Osteoblast (primary cell): ENCODE measurements at places on chromosomes 4 and X. TPM values are rescaled to one million over a fixed set of nuclear protein-coding genes. Genes with fewer than 3 reads are reported as not detected.
A peak's percentile ranks its signal among the peaks of the same experiment; 100 is the strongest.

DNA sequence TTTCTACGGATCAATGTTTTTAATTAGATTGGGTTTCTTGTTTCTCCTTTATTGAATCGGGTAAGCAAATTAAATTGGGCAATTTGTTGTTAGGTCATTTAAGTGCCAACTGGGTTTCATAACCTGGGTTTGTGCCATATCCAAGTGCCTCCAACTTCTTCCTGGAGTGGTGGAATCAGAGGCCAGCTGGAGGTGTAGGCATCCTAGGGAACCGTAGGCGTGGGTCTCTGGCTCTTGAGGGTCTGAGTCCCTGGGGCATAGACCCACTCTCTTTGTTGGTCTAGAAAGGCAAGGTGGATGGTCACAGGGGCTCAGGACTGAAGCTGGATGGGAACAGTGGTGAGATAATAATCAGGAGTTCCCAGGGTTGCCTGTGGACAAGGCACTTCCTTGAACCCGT lies 18.3 kb downstream of the CNGA2 start:
- DNase-seq = peak; percentile 72

GRCh38 chr4:123674762-123675465 lies 278.3 kb downstream of the SPRY1 start:
- no peak for DNase-seq

GRCh38 chrX:19827088-19827487 lies 60.3 kb downstream of the SH3KBP1 start:
- DNase-seq = no peak

DNA sequence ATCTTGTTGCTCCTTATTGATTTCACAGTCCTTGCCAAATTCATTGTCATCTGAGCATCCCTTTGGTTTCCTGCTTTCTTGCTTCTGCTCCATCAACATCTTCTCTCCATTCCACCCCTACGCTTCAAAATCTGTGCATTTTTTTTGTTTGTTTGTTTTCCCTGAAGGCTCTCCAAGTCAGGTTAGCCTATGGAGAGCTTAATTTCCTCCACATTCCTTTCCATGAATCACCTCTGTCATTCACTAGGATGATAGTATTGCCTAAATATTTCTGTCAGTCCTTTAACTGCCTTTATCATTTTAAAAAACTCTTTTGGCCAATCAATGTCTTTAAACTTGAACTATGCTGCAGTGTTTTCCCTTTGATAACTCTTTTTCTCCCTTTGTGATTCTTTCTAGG lies 67.7 kb downstream of the PPARGC1A start:
- DNase-seq = no peak

- no peak for DNase-seq
Measured at GRCh38 chr4:143262838-143263237, 73.8 kb upstream of the GAB1 start.

- DNase-seq = peak; percentile 36
Measured at GRCh38 chr4:51943221-51943620, 76.9 kb downstream of the LRRC66 start.

GRCh38 chrX:100743009-100743607 lies 11.2 kb upstream of the SYTL4 start:
- DNase-seq = no peak

DNA sequence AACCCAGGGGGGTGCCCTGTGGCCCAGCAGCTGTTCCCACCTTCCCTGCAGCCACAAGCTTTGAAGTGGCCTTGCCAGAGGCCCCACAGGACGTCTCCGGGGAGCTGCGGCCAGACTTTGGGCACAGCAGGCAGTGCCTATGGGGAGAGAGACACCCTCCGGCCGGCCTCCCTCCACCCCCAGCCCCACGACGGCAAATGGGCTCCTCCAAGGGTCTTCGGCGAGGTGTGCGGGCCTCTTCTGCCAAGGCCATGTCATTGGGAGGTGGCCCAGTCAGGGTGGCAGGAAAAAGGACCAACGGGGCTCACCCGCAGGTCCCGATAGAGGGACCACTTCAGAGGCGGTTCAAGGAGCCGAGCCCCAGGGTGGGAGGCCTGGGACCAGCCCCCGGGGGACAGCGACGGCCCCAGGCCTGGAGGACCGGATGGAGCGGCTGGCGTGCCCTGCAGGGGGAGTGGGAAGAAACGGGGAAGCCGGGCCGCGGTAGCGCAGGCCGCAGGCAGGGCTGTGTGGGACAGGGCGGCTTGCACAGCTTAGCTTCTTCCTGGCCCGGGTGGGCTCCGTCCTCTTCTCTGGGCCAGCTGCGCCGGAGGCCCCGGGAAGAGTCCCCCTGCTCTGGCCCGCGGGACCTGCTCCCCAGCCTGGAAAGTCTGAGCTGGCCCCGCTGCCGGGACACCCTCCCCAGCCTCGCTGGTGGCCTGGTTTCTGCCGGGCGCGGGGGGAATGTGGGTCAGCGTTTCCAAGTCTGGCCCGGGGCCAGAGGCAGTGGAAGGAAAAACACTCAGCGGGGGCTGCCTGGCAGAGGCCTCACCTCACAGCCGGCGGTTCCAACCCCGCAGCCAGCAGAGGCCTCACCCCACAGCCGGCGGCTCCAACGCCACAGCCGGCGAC lies 21.9 kb upstream of the SPON2 start:
- peak; percentile 96 for DNase-seq

DNA sequence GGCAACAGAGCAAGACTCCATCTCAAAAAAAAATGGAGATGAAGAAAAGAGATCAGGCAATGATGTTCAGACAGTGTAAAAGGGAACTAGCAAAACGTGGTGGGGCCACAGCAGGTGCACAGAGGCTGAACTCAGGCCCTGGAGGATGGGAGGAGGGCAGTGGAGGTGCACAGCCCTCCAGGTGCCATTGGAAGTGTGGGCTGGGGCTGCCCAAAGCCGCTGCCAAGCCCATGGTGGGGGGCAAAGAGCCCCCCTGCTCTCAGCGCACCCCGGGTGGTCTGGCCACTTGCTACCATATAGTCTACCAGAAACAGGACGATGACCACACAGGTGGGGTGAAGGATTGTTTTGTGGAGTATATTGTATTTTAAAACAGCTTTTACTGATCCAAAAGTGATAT lies 7.1 kb downstream of the TMEM271 start:
- DNase-seq = peak; percentile 52

- DNase-seq = peak; percentile 21
Measured at GRCh38 chrX:152170621-152171020, 32.2 kb upstream of the MAGEA10 start.

- no peak for DNase-seq
Measured at GRCh38 chr4:36237366-36238313, 6.7 kb downstream of the ARAP2 start.

DNA sequence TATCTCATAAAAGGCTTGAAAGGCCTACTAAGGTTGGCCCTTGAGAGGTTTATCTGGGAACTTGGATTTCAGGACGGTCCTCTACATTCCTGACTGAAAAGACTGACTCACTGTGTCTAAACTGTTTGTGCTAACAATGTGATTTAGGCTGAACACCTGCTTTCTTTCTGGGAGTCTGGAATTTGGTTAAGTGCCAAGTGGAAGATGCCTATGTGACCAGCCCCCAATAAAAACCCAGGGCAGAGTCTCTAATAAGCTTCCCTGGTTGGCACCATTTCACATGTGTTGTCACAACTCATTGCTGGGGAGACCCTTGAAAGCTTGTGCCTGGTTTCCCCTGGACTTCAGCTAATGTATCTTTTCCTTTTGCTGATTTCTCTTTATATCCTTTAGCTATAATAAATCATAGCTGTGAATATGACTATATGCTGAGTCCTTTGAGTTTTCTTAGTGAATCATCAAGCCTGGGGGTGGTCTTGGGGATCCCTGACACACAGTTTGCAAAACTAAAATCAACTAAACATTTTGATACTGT lies 55.1 kb downstream of the GPR82 start:
- DNase-seq = no peak

DNA sequence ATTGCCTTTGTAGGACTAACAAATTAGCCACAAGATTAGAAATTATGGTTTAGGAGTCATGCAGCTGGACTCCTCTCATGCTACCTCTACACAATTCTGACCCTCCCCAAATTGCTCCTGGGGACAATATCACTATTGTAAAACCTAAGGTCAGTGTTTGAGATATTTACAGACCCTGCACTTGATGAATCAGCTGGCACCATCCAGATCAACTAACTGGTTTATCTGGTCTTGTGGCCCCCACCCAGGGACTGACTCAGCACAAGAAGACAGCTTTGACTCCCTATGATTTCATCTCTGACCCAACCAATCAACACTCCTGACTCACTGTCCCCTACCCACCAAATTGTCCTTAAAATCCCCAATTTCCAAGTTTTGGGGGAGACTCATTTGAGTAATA lies 192.4 kb downstream of the STPG2 start:
- no peak for DNase-seq

- peak; percentile 4 for DNase-seq
Measured at GRCh38 chr4:188975271-188975670, 836.0 kb downstream of the TRIML1 start.

- no peak for DNase-seq
Measured at GRCh38 chrX:41720125-41720779, 3.7 kb upstream of the GPR82 start.

GRCh38 chr4:2833671-2834000 lies 10.0 kb upstream of the ADD1 start:
- DNase-seq = peak; percentile 53

DNA sequence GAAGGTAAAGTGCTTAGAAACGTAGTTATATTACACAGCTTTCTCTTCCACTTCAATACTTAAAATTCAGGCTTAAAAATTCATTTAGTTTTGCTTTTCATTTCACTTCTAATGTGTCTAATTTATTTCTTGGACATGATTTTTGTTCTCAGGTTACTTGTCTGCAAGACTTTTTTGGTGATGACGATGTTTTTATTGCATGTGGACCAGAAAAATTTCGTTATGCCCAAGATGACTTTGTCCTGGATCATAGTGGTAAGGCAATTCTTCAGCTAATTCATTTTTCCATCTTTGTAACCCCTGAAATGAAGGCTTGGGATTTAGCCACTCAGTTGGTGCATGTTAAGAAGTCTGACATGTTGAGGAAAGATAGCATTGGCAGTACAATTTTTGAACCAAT lies 114.7 kb downstream of the DCLK2 start:
- DNase-seq = no peak

DNA sequence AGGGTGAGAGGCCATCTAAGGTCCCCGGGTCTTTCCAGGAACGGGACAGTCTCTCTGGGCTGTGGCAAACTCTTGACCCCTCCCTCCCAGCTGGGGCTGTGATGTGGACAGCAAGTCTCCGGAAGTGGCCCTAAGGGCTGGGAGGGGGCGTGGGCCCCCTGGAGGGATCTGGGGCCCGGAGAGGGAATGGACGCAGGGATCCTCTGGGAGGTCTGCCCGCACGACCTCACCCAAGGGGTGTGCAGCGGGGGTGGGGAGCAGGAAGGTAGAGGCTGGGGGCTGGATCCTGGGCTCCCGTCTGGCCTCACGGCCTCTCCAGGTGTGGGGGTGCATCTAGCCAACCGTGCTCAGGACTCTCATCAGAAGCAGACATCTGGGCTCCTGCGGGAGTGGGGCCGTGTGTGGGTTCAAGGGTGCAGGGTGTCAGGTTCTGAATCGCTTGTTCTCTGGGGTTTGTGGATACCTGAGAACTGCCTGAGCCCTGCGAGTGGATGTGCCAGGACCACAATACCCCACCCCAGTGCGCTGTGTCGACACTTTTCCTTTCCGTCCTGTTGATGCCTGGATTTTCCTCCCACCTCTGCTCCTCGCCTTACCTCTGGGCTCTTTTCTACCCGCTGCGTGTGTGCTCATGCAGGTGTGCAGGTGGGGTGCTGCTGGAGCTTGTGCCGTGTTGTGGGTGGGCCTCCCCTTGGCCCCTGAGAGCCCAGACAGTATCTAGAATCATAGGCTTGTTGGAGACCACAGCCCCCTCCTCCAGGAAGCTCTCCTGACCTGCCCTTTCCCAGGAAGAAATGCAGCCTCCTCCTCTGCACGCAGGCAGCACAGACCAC lies 915 bp downstream of the CPZ start:
- peak; percentile 81 for DNase-seq

DNA sequence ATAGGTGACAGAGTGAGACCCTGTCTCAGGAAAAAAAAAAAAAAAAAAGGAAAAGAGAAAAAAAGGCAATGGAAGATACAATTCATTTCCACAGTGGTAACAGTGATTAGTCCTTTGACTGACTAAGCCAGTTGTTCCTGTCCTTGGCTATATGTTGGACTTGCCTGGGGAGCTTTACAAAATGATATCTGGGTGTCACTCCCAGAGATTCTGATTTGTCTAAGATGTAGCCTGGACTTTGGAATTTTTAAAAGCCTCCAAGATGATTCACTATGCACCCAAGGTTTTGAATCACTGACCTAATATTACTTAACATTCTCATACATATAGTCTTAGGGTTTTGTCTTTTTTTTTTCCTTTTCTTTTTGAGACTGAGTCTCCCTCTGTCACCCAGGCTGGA lies 16.9 kb downstream of the HELQ start:
- DNase-seq = no peak

GRCh38 chr4:99648321-99648720 lies 9.3 kb downstream of the C4orf54 start:
- peak; percentile 26 for DNase-seq

- no peak for DNase-seq
Measured at GRCh38 chr4:54607521-54607920, 50.2 kb upstream of the KIT start.

GRCh38 chrX:69705818-69706217 lies 89.9 kb downstream of the EDA start:
- DNase-seq = no peak

DNA sequence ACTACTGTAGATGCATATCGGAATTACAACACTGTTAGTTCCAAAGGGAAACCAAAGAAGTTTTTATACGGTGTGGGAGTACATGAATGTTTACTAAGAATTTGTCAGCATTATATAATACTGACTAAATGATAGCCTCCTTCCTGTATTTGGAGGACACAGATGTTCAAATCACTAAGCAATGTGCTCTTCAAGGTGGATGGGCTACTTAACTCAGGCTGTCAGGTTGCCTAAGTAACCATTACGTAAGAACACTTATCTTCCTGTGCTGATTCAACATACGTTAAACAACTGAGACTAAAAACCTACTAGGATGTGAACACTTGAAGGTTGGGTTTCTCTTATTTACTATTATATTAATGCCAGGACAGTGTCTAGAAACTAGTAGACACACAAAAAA lies 81.9 kb upstream of the HPGD start:
- no peak for DNase-seq

GRCh38 chr4:15989424-15989823 lies 26.4 kb upstream of the FGFBP2 start:
- DNase-seq = no peak

GRCh38 chrX:292900-293897 lies 12.0 kb downstream of the PLCXD1 start:
- peak; percentile 80 for DNase-seq

DNA sequence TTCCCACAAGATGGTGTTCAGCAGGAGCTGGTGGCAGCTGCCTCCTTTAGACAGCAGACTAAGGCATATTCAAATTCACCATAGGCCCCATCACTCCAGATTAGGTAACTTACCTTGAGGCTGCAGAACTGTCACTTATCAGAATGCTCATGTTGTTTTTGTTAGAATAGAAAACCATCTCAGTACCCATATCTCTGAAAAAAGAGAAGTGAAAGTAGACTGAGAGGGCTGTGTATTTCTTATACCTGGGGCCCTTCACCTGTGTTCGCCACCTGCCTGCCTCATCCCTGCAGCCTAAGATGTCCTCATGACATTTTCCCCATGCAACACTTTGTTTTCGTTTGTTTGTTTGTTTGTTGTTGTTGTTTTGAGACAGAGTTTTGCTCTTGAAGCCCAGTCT lies 32.9 kb upstream of the SPRY1 start:
- DNase-seq = no peak

FAM149A gene
- total RNA-seq = 3.3 and 12.7 TPM in 2 replicates

COX7B2 gene
- not detected in 2 replicates for total RNA-seq

KLB gene
- total RNA-seq = not detected in 2 replicates

PAK3 gene
- 1.4 and 2.4 TPM in 2 replicates for total RNA-seq

GAGE13 gene
- not detected in 2 replicates for total RNA-seq

NRK gene
- under 0.01 TPM in 1 of 2 replicates, not detected in the other for total RNA-seq

H2BW2 gene
- total RNA-seq = not detected in 2 replicates

CT47B1 gene
- not detected in 2 replicates for total RNA-seq
